ENCODE measurements at places on chromosomes 12 and 14. TPM values are rescaled to one million over a fixed set of nuclear protein-coding genes. Genes with fewer than 3 reads are reported as not detected.

- DNase-seq, result no peak
Measured at GRCh38 chr12:116524964-116525379, 34.2 kb upstream of the MAP1LC3B2 start.

DNA sequence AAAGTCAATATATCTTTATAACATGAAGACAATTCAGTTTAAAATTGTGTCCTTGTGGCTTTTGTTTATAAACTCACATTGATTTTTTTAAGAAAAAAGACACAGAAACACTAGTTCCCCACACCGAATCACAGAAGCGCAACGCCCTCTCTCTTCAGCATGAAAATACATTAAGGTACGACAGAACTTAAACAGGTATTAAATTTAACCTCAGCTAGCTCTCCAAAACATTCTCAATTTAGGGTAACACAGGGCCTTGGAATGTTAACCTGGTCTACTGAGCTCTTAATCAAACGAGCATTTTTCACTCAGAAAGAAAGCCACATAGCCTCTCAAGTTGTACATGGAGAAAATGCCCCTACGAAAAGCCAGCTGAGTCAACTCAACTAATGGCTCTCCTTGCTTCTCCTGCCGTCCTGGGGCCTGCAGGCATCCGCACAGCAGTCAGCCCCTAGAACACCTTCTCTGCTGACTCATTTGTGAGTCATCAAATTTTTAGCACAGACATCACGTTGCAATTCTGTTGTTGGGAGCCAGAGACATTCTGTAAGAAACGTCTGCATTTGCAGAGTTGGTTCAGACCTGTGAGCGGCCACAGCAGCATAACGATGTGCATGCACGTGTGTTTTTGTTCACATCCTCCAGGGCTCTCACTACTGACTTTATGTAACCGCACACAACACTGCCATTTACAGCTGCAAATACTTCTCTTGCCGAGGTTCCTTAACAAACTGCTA lies 141.6 kb downstream of the ITPR2 start:
- DNase-seq, result no peak

DNA sequence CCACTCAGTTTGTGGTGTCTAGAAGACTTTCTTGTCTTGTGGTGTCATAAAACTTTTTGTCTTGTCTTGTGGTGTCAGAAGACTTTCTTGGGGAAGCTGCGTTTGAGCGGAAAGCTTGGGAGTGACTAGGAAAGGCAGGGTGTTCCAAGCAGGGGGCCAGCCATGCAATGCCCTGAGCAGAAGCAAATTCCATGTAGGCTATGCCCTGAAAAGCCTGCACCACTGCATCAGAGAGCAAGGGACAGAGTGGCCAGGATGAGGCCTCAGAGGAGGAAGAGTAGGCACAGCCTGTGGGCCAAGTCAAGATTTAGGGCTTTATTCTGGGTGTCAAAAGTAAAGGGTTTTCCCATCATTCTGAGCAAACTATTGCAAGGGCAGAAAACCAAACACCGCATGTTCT lies 14.5 kb downstream of the KRT8 start:
- no peak for DNase-seq

The ADAM21 gene
- polyA plus RNA-seq, result 0.40 TPM

- DNase-seq, result no peak
Measured at GRCh38 chr12:51008329-51009055, 17.7 kb downstream of the SLC11A2 start.

The PTPRO gene
- polyA plus RNA-seq, result 0.33 TPM

DNA sequence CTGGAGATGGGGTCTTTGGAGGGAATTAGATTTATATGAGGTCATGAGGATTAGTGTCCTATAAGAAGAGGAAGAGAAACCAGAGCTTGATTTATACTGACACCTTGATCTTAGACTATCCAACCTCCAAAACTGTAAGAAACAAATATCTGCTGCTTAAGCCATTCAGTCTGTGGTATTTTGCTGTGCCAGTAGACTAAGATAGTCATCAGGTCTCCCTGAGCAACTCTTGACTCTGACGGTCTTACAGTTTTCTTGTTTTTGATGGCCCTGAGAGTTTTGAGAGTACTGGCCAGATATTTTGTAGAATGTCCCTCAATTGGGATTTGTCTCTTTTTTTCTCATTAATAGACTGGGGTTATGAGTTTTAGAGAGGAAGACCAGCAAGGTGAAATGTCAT lies 51.7 kb downstream of the TSHR start:
- no peak for DNase-seq

DNA sequence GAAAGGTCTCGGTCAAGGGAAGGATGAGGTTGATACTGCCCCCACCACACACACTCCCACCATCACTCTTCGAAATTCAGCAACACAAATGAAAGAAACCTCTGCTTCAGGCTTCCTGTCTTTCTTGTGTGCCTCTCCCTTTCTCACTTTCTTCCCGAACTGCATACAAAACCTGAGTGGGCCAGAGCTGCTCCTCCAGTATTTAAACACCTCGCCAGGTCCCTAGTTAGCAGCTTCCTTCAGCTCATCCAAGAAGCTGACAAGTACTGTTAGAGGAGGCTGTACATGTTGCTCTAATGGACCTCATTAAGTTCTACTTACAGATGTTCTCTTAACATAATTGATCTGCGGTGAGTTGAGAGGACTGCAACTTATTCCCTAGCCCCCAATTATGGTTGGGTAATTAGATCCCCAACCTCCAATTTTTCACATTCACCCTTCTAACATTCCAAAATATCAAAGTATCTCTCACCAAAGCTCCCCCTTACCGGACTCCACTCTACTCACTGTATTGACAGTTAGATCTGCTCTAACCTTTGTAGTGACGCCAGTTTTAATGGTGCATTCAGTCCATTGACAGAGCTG lies 4.1 kb upstream of the LMO3 start:
- no peak for DNase-seq

The SLC17A8 gene
- not detected for polyA plus RNA-seq

DNA sequence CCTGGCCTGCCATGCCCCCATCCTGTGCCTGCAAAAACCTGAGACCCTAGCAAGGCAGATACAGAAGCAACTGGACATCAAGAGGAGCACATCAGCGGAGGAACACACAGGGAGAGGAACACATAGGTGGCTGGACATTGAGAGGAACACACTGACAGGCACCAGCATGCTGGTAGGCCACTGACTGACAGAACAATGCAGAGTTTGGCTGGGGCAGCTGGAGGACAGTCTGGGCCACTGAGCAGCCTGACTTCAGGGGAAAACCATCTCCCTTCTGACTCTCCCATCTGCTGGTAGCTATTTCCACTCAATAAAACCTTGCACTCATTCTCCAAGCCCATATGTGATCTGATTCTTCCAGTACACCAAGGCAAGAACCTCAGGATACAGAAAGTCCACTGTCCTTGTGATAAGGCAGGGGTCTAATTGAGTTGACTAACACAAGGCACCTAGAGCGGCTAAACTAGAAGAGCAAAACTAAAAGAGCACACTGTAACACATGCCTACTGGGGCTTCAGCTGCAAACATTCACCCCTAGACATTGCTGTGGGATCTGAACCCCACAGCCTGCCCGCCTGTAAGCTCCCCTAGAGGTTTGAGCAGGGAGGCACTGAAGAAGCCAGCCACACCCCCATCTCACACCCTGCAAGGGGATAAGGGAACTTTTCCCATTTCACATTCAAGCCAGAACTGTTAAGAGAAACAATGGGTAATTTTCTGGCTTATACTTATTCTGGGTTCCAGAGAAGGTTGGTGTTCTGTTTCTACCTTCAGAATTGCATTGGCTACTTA lies 22.1 kb downstream of the CLECL1 start:
- no peak for DNase-seq

The TPI1 gene
- 648 TPM for polyA plus RNA-seq

The LMNTD1 gene
- polyA plus RNA-seq, result not detected

- no peak for DNase-seq
Measured at GRCh38 chr12:85654456-85654840, 181.8 kb downstream of the RASSF9 start.

DNA sequence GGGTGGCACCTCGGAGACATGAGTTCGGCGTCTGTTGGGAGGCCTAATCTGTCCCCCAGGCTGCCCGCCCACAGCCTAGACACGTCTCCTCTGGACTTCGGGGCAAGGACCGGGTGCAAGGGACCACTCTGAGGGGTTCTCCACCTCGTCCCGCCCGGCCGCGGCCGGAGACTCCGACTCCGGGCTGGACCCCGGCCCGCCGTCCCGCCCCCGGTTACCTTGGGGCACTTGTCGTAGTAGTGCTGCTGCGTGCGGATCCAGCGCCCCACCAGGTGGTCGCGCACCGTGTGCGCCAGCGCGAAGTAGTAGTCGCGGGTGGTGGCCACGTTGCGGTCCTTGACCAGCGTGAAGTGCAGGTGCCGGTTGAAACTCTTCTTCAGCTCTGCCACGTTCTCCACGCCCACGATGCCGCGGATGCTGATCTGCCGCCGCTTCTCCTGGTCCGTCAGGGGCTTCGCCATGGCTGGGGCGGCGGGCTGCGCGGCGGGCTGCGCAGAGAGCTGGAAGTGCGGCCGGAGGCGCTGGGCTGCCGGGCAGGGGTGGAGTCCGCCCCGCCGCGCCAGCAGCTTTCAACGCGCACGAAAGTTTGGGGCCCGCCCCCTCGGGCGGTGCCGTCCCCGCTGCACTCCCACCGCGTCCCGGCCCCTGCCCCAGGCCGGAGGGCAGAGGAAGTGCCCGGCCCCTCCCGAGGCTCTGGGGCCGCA lies at the start of gene PYGL:
Gene PYGL, minus strand, starts transcription at position 541 of the 704 bp plus-strand sequence. Its CDS starts 80 bp downstream, at position 461.
- DNase-seq, result peak; percentile 86

The KLHDC1 gene
- 1.1 TPM for polyA plus RNA-seq

DNA sequence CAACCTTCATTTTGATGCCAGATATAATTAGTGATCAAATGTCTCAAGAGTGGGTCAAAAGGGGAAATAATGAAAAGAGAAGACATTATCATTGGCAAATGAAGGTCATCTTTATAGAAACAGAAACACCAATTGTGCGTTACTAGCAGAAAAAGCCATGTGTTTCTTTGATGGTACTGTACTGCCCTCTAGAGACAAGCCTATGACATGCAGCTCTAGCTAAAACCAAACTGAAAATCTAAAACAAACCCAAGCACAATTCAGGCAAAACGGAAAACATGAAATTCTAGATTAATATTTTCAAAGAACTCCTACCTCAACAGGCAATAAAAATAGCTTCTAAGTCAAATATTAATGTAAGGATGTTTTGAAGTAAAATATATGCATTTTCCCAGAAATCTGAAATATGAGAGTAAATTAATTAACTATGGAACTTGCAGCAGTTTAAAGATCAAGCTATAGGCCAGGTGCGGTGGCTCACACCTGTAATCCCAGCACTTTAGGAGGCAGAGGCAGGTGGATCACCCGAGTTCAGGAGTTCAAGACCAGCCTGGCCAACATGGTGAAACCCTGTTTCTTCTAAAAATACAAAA lies 115.4 kb downstream of the KLHL28 start:
- DNase-seq, result no peak

DNA sequence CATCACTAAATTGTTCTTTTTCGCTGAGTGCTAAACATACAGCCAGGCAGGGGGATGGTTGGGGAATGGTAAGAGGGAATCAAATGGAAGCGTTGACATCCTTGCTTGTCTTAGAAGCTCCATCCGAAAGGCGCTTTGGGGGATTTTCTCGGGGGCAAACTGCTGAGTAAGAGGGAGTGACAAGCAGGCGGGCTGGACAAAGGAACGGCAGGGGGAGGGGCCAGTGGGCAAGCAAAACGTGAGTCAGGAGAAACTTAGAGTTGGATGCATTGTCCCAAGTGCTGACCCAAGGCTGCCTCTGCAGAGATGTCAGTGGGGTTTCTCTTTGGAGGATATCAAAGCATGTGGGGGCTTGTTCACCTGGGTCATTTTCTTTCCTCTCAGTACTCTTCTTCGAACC lies 480.5 kb downstream of the VRK1 start:
- DNase-seq, result no peak

- no peak for DNase-seq
Measured at GRCh38 chr12:14920475-14921126, 17.7 kb downstream of the ERP27 start.

DNA sequence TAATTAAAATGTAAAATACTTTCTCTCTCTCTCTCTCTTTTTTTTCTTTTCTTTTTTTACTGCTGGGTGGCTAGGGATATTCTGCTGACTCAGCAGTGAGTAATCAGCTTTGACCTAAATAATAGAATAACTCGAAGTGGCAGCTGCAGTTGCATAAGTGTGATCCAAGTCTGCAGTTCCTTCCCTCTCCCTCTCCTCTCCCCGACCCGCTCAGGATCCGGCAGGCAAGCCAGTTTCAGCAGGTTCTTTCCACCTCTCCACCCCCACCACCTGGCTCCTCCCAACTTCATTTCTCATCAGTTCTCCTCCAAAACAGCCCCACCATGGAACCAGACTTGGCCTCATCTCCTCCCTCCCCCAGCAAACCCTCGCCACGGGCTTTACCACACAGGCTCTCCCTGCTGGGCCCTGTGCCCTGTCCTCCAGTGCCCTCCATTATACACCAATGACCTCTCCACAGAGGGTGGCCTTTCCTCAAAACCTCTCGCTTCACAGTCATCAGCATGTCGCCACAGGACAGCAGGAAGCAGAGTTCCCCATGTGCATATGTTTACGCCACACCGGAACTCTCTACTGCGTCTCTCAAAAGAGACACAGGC lies 22.4 kb downstream of the SLC7A8 start:
- peak; percentile 47 for DNase-seq

Data from heart left ventricle (tissue), 16 donors.